ENCODE measurements at places on chromosomes 6 and 20. TPM values are rescaled to one million over a fixed set of nuclear protein-coding genes. Genes with fewer than 3 reads are reported as not detected.

Gene TSPO2
- total RNA-seq, result not detected

Gene MYCT1
- 6.0 TPM for total RNA-seq

Gene PSORS1C2
- not detected for total RNA-seq

Gene OR12D3
- total RNA-seq, result not detected

Gene HTR1B
- total RNA-seq, result 0.17 TPM
